Stimulated activated CD8-positive, alpha-beta memory T cell treated with anti-CD3 and anti-CD28 coated beads, Interleukin-7, amount 100 ng/mL, for 48 hours (primary cell): ENCODE measurements at places on chromosomes 3 and 15.

GRCh38 chr3:154188846-154189245, 67.7 kb downstream of the ARHGEF26 start:
- no peak for DNase-seq

GRCh38 chr3:7241584-7242302, 380.8 kb downstream of the GRM7 start:
- no peak for DNase-seq

- DNase-seq = no peak
These were observed 24.8 kb upstream of the RHO start for GRCh38 chr3:129503471-129504291.

- peak; percentile 70 for DNase-seq
These were observed 105.0 kb downstream of the FOXP1 start for GRCh38 chr3:71478568-71478967.

DNA sequence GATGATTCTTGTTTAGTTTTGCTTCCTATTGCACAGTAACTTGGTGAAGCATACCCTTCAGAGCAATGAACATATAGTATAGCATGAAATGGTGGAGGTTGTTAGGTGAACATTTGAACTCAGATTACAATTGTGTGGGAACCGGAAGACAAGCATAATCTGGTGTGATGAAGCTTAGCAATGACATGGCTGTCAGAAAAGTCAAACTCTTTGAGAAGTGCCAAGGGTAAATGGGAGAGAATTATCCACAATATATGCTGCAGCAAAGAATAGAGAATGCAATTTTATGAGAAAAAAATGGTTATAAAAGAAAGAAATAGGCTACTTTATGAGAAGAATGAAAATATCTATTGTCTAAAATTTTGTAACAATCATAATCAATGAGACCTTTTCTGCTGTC, 1536.7 kb downstream of the SI start:
- no peak for DNase-seq

DNA sequence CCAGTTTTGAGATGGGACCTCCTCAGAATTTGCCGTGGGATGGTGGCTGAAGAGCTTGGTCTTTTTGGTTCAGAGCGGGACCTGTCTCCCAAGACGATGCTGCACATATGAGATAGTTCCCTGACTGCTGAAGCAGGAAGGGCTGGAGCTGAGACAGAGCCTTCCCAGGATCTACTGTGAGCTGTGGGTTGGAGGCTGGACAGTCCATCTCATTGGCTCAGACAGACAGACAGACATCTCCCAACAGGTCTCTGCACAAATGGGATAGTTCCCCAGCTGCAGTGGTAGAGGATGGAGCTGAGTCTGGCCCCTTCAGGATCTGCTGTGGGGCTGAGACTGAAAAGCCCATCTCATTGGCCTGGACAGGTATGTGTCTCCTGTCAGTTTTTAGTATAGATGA, 1145.6 kb upstream of the CADM2 start:
- no peak for DNase-seq

- no peak for DNase-seq
These were observed 643.2 kb downstream of the OTOL1 start for GRCh38 chr3:162139841-162140240.

- no peak for DNase-seq
These were observed 1168.6 kb upstream of the ALCAM start for GRCh38 chr3:104198131-104198530.

DNA sequence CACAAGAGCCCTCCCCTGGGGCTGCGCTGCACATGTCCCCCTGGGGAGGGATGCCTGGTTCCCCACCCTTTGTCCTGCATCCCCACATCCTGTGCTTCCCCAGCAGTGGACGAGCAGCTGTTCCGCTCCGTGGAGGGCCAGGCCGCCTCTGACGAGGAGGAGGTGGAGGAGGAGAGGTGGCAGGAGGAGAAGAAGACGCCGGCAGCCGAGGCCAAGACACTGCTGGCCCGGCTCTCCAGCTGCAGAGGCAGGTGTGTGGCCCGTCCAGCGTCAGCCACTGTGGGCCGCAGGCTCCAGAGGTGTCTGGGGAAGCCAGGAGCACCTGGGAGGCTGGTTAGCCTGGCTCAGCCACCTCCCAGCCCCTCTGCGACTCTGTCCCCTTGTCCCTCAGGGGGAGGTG, 27.9 kb upstream of the GP9 start:
- DNase-seq = no peak

DNA sequence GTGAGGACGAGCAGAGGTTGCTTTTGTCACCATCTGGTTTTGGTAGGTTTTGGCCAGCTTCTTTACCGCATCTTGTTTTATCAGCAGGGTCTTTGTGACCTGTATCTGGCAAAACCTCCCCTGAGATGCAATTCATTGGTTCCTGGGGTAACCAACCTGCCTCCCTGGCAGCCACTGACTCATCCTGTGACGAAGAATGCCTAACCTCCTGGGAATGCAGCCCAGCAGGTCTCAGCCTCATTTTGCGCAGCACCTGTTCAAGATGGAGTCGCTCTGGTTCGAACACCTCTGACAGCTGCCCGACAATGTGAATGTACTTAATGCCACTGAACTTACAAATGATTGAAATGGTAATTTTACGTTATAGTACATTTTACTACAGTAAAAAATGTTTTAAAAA, 6.8 kb upstream of the ADAMTS17 start:
- DNase-seq = no peak

- DNase-seq = no peak
These were observed 39.8 kb downstream of the UBE2E1 start for GRCh38 chr3:23845326-23846216.

DNA sequence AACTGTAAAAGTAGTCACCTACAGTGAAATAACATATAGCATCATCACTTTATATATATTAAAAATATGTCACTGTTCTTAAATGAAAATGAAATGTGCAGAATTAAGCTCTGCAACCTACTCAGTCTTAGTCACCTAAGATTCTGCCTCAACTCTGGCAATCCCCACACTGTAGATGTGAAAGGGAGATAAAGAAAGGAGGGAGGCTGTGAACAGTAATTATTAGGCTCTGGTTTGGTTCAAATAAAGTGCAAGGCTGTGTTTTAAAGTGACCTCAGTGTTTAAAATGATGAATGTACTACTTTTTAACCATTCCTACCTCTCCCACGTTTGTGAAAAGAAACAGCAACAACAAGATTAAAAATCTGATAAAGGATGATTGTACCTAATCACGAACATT, 72.2 kb downstream of the ATP8B4 start:
- DNase-seq = no peak

DNA sequence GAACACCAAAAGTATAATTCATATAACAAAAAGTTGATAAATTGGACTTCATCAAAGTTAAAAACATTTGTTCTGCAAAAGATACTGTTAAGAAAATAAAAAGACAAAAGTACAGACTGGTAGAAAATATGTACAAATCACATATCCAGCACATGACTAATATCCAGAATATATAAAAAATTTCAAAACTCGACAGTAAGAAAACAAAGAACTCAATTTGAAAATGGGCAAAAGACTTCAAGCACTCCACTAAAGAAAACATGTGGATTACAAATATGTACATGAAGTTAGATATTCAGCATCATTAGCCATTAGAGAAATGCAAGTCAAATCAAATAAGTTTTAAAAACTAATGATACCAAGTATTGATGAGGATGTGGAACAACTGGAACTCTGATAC, 6.7 kb downstream of the GK5 start:
- DNase-seq = no peak

DNA sequence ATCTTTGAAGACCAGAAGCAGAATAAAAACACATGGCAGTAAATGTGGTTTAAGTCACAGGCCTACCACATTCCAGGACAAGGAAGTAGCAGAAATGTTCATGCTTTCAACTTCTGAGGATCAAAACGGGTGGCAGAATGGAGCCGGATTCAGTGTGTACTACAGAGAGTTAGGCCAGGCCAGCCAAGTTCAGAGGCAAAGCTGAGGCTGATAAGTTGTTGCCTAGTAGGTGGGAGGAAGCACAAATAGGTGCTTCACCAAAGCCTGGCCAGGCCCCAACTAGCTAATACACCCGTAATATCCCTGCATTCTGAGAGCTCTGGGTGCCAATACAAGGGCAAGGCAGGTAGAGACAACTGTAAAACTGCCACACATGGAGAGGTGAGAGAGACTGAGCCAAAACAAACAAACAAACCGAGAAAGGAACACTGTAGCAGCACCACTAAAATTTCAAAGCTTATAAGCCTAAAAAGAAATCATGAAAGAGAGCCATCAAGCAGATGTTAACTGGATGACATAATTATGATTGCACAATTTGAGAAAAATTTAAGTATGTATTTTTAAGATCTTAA, 156.4 kb upstream of the CBLB start:
- DNase-seq = no peak

DNA sequence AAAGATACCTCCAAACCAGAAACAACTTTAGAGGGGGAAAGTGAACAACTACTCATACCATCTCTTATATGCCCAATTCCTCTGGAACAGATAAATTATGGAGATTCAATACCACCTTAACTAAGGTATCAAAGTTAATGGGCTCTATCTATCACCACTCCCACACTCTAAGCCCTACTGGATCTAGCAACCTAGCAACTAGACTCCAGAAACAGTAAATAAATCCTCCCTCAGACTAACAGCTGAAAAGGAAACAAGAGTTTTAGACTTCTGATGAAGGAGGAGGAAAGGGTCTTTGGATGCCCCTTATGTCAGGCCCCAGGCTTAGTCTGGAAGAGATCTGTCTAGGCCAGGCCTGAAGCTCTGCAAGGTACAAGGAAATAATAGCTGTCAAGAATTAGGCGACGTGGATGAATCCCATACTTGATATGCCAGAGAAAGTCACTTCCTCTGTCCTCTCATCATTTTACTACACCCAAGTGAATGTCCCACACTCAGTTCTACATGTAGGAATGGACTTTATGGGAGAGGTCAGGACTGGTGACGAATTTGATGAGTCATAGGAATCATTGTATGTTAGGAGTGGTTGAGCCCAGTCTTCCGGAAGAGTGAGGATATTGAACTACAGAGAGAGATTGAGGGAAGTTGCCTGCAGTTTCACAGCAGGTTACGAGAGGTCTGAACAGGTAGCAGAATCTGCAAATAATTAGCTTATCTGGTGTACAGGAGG, 113.8 kb downstream of the AKAP13 start:
- DNase-seq = no peak

- DNase-seq = no peak
These were observed 19.4 kb upstream of the PRR20G start for GRCh38 chr3:127307112-127307835.
